ENCODE measurements at places on chromosomes 3 and 15. TPM values are rescaled to one million over a fixed set of nuclear protein-coding genes. Genes with fewer than 3 reads are reported as not detected.

DNA sequence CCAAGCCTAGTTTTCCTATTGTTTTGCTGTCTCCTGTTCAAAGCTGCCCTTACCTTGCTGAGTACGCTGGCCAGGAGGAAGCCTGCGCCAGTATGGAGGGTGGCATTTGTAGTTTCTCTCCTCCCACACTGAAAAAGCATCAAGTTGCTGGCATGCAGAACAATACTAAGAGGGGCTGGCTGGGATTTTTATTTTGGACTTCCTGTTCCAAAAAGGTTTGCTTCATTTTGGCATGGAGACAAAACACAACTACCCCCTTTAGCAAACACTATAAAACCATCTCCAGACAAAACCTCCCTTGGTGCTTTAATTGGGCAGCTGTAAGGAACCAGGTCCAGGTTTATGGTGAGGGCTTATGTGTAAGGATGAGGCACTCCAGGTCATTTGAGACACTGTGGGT is 457.6 kb downstream of the PDCD6IP start:
- H3K4me1 ChIP-seq = peaks cover 15% of the 10 kb centered on the region
- H3K27ac ChIP-seq = no peak overlapping the region
- H3K36me3 ChIP-seq = no peaks in the 10 kb centered on the region
- no peak for DNase-seq
- no peaks in the 10 kb centered on the region for H3K27me3 ChIP-seq
- H3K4me3 ChIP-seq = no peak overlapping the region

- H3K4me1 ChIP-seq = peaks cover 14% of the 10 kb centered on the region
- peaks cover 12% of the 10 kb centered on the region for H3K27me3 ChIP-seq
- peak overlapping the region; percentile 72 for H3K27ac ChIP-seq
- no peak overlapping the region for H3K4me3 ChIP-seq
Observed at GRCh38 chr3:50120364-50121071, 31.8 kb downstream of the RBM5 start.

GRCh38 chr3:135325726-135326235 is 530.7 kb downstream of the EPHB1 start:
- no peak overlapping the region for H3K4me3 ChIP-seq
- H3K36me3 ChIP-seq = no peaks in the 10 kb centered on the region
- DNase-seq = no peak
- H3K27ac ChIP-seq = no peak overlapping the region
- H3K27me3 ChIP-seq = peaks cover 2% of the 10 kb centered on the region
- peaks cover 2% of the 10 kb centered on the region for H3K4me1 ChIP-seq

GRCh38 chr15:40538976-40539375 is 25.9 kb downstream of the CCDC32 start:
- peak; percentile 50 for DNase-seq
- H3K27ac ChIP-seq = no peak overlapping the region
- H3K36me3 ChIP-seq = no peaks in the 10 kb centered on the region
- no peak overlapping the region for H3K4me3 ChIP-seq
- peaks cover 8% of the 10 kb centered on the region for H3K4me1 ChIP-seq

DNA sequence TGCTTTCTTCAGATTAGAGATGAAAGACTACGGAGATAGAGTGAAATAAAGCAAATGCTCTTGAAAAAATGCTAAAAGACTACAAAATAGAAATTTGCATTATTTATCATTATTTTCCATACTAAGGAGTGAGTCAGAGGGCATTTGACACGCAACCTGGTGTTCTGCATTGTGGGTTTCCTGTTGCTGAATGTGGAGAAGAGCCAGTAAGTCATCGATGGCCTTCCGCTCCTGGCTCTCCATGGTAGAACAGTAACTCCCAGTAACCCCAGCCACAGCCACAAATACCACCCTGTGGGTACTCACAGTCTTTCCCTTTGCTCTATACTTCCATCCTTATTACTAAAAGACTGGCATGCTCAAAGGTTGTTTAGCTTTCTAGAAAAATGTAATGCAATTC is 61.5 kb downstream of the CGGBP1 start:
- DNase-seq = no peak
- no peak overlapping the region for H3K27ac ChIP-seq
- no peak overlapping the region for H3K4me3 ChIP-seq
- H3K27me3 ChIP-seq = no peaks in the 10 kb centered on the region

ARGFX gene
- not detected for total RNA-seq
